ENCODE measurements at places on chromosomes 3 and 15.

DNA sequence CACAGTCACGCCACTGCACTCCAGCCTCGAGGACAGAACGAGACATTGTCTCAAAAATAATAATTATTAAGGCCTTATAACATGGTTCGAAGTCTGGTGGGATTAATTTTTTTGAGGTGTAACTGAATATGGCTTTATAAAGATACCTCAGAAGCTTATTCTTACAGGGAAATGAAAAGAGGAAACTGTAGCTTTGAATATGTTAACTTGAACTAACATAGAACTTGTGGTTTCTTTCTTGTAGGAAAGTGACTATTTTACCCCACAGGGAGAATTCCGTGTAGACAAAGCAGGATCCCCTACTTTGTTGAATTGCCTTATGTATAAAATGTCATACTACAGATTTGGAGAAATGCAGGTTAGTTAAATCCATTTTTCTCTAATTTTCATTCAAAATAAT lies 96.3 kb downstream of the STT3B start:
- DNase-seq, result no peak

DNA sequence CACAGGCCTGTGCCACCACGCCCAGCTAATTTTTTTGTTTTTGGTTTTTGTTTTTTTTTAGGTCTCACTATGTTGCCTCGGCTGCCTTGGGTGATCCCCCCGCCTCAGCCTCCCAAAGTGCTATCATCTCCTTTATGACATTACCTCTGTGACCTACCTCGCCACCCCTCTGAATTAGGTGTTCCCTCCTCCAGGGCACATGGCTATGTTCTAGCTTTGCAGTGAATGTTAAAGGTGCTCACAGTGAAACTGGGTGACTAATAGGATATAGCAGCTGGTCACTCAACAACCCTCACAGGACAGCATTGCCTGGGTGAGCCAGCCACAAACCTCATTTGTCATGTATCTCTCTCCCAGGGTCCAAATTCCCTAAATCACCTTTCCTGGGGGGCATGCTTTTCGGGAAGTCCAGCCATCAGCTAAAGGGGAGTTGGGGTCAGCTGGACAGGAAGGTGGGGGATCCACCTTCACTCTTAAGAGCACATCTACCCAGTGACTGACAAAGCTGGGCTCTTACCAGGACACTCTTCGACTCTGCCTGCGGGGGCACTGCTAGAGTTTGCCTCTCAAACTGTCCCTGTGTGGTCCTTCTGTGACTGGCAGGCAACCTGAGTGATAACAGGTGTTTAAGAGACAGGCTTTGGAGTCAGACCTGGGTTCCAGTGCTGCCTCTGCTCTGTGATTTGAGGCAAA lies 1.6 kb upstream of the TTLL3 start:
- peak; percentile 51 for DNase-seq

GRCh38 chr15:29122506-29122905 lies 147.1 kb downstream of the NSMCE3 start:
- no peak for DNase-seq

DNA sequence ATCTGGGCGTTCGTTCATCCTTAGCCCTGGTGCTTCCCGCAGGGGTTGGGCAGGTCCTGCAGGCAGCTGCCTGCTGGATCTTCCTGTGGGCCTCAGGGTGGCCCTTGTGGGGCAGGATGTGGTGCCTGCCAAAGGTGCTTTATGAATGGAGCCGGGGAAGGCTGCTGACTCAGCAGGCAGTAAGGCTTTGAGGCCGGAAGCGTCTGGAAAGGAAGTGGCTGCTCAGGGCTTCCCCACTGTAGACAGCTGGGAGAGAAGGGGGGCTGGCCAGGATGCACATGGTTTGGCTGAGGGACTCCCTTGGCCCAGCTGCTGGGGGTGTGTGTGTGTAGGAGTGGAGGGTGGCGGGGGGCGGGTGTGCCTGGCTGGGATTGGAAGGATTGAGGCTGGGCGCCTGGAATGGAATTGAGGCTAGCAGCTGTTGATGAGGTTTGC lies 12.9 kb downstream of the CD276 start:
- DNase-seq, result peak; percentile 41

- no peak for DNase-seq
Observed at GRCh38 chr3:16085884-16086608, 88.4 kb upstream of the GALNT15 start.

- DNase-seq, result no peak
Observed at GRCh38 chr15:87354661-87355410, 901.7 kb downstream of the NTRK3 start.

- DNase-seq, result no peak
Observed at GRCh38 chr3:30470496-30470895, 135.9 kb upstream of the TGFBR2 start.

DNA sequence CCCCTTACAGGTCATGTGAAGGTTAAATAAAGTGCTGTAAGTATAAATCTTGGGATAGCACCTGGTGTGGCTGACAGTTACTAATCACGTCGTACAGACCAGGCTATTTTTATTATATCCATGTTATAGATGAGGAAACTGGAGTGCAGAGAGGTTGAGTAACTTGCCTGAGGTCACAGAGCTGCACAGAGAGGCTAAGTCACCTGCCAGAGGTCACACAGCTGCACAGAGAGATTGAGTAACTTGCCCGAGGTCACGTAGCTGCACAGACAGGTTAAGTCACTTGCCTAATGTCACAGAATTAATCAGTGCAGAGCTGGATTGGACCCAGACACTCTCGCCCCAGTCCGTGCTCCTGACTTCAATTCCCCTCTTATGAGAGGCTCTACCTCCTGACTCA lies 171.5 kb downstream of the NUP210 start:
- DNase-seq, result no peak

- no peak for DNase-seq
Observed at GRCh38 chr15:62063825-62064635, 2.7 kb upstream of the C2CD4A start.

DNA sequence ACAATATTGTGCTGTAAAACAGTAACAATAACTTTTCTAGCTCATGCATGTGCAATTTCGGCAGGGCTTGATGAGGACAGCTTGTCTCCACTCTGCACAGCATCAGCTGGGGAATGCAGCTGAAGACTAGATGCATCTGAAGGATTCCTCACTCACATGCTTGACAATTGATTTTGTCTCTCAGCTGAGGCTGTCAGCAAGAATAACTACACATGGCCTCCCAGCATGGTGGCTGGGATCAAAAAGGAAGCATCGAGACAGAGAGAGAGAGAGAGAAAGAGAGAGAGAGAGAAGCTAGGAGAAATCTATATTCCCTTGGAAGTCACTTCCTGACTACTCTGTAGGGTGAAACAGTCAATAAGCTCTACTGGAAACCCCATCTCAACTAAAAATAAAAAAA lies 487.1 kb downstream of the PLOD2 start:
- no peak for DNase-seq

DNA sequence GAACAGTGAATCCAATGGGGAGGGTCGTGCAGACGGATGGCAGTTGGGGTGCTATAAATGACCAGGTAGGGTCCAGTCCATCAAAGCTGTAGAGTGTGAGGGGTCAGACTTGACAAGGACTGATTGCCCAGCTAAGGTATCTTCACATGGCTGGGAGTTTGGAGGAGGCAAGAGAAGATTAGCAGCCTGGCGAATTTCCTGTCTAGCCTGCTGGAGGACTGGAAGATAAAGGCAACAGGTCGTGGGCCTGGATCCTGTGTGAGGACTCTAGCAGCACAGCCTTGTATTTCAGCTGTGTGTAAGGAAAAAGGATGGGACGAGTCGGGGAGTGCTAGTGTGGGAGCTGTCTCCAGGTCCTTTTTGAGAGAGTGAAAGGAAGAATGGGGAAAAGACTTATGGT lies 17.6 kb downstream of the CCR5AS start:
- no peak for DNase-seq

- no peak for DNase-seq
Observed at GRCh38 chr3:115381573-115381912, 234.5 kb upstream of the ZBTB20 start.

DNA sequence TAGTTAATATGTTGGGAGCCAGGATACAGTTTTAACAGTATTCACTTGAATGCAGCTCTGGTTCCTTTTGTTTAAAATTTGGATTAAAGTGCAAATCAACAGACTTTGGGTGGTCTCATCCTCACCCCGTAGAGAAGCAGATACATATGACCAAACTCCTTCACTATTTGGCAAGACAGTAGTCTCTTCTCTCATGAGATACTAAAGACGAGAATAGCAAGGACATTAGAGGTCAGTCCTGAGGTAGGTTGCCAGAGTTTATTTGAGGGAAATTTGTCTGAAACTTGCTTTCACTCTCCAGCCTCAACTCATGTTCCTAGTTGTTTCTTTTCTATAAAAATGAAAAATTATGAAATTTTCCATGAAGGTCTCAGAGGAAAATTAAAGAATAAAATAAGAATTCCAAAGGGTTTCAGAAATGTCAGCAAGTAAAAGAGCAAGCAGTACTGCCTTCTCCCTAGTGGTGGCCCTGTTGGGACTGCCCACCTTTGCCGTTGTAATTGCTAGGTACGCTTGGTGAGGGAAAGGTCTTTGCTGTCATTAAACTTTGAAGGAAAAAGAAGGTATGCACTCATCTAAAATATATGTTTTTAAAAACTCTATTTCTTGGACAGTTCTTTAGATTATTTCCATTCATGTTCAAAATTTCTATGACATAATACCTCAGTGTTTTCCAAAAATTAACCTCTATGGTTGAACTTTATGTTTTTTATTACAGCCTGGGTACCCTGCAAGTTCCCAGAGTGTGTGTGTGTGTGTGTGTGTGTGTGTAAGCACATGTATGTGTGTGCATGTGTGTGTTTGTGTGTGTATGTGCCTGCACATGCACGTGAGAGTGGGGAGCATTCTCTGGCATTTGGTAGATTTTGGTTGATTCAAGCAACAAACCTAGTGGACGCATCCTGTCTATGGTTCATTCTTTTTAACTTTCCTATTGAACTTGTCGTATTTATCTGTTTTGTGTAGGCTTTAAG lies 111.4 kb downstream of the CMSS1 start:
- DNase-seq, result no peak

DNA sequence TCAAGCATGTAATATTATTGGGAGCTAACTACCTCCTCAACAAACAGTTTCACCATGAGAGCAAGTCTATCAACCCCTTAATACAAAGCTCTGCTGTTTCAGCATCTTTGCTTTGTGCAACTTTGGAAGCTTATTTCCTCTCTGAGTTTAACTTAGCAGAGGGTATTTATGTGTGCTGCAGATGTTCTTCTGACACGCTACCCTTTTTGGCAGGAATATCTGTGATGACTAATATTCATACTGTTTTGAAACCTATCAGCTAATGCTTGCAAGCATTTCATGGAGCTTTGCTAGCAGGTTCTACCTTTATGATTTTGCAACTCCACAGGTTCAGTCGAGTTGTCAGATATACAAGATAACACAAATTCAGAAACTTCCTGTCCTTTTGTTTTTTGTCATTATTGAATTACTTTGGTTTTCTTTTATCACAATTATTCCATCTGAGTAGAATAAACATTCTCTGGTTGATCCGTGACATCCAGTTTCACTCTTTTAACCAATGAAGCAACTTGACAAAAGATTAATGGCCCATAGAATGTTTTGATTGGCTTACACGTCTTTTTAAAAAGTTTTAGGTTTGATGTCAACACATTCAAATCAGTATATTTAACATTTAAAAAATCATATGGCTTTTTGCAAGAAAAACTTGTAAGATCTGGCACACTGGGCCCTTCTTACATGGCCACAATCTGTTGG lies 1.7 kb upstream of the SLC9A9 start:
- DNase-seq, result no peak

GRCh38 chr3:175326041-175326440 lies 466.9 kb downstream of the NAALADL2 start:
- no peak for DNase-seq

GRCh38 chr15:65660927-65661326 lies 39.2 kb downstream of the SLC24A1 start:
- DNase-seq, result no peak

DNA sequence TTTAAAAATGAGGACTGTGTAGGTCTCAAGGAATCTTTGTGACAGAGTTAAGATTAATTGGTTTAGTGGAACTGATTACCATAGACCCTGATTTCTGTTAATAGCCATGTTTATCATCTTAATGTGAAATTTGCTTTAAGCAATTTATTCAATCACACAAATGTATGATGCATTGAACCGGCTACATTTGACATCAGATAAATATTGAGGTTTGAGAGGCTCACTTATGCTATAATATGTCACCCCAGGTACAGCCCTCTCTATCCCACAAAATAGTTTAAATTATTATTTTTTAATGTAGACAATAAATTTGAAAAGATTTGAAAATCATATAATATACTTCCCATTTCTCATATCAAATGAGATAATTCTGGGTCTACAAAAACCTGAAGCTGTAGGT lies 413.3 kb downstream of the NAALADL2 start:
- no peak for DNase-seq

GRCh38 chr3:72187131-72187530 lies 402.2 kb upstream of the PROK2 start:
- DNase-seq, result peak; percentile 55

- no peak for DNase-seq
Observed at GRCh38 chr3:194251891-194252560, 99.1 kb downstream of the CPN2 start.

DNA sequence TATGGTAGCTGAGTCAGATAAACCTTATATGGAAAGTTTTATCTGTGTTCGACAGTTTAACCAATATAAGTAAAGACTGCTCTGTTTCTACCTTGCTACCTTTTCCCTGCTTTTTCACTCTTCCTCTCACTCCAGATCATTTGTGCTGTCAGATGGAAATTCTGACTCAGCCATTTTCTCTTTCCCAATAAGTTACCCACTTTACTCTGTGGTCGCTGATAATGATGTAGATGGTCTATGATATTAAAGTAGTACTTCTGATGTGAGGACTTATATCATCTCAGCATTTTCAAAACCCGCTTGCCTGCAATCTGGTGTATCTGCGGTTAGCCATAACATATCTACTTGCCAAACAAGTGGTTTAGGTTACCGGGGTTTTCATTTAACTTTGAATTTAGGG lies 15.0 kb upstream of the UTS2B start:
- DNase-seq, result no peak

- DNase-seq, result no peak
Observed at GRCh38 chr3:30222441-30222840, 384.0 kb upstream of the TGFBR2 start.

DNA sequence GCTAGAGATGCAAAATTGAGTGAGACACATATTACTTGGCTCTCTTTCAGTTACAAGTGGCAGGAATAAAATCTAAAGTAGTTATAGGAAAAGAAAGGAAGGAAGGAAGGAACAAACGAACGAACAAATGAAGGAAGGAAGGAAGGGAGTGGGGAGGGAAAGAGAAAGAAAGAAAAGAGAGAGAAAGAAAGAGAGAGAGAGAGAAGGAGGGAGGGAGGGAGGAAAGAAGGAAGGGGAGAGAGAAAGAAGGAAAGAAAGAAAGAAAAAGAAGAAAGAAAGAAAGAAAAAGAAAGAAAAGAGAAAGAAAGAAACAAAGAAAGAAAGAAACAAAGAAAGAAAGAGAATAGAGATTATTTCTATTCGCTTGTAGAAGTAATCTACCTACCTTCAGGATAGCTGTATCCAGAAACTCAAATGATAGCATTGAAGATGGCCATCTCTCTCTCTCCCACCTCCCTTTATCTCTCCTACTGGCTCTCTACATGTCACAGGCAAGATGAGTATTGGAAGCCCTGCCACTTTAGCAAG lies 229.7 kb upstream of the TLE3 start:
- DNase-seq, result no peak
